Ureter (tissue), 1 donor: ENCODE measurements at places on chromosomes 12 and 14.

- DNase-seq: no peak
Observed at GRCh38 chr12:130846369-130846768, 7.3 kb upstream of the STX2 start.

- DNase-seq: no peak
Observed at GRCh38 chr14:89910691-89911009, 43.9 kb downstream of the EFCAB11 start.

DNA sequence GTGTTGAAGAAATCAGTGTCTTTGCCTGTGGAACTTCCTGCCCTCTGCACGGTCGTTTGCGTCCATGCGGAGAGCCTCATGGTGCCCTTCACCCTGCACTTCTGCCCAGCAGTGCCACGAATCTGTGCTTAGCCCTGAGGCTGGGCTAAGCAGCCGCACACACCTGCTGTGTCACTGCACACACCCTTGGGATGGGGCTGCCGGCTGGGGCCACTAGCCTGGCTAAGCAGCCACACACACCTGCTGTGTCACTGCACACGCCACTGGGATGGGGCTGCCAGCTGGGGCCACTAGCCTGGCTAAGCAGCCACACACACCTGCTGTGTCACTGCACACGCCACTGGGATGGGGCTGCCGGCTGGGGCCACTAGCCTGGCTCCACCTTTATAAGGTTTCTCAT, 188.5 kb downstream of the KIF26A start:
- DNase-seq: no peak

DNA sequence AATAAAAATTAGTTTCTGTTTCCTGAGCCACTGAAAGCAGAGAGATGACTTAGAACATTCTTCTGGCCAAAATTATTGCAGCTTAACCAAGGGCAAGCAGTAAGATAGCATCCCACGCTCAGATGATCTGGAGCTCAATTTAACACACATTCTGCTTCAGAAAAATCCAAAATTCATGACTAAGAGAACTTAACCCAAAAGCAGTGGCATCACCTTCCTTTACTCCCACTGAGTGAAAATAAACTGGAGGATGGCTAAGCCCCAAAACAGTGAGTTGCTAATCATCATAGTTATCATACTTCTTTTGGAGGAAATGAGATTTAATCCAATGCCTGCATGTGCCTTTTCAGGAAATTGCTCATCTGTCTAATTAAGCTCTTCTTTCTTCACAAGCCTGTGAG, 195.4 kb downstream of the DUSP6 start:
- no peak for DNase-seq

DNA sequence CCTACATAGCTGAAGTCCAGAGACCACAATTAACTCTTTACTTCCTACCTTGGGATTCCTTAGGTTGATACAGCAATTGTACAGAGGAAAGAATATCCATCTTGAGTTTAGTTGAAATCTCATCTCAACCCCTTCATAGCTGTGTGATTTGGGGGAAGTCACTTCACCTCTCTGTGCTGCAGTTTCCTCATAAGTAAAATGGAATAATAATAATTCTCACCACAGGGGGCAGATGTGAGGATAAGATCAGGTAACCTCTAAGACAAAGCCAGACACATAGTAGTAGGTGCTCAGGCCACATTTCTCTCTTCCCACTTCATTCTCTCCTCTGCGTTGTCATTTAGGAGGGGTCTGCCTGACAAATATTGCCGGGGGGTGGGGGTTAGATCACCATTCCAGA, 6.7 kb downstream of the FOXN4 start:
- no peak for DNase-seq

GRCh38 chr12:71218616-71219015, 60.8 kb upstream of the TSPAN8 start:
- DNase-seq: no peak

DNA sequence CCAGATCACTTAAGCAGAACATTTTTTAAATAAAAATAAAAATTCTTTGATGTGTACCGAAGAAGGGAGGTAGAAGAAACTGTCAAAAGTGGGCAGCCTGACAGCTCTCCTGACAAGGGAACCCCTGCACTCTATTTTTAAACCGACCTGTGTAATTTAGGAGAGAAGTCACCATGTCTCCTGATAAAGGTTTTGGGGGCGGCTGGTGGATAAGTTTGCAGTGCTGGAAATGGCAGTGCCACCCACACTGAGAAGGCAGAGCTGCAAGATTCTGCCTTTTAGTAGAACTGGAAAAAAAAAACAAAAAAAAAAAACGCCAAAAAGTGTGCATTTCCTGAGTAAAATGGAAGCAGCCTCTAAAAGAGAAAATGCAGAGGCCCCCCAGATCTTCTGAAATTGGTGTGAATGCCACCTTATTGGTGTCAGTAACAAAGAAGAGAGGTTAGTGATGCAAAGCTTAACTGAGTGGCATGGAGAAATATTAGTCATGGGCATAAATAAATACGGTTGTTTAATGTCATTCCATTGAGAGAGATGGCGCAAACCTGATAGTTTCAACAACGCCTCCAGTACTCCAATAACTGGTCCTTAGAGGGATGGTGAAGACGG, 24.7 kb downstream of the DUSP6 start:
- no peak for DNase-seq

DNA sequence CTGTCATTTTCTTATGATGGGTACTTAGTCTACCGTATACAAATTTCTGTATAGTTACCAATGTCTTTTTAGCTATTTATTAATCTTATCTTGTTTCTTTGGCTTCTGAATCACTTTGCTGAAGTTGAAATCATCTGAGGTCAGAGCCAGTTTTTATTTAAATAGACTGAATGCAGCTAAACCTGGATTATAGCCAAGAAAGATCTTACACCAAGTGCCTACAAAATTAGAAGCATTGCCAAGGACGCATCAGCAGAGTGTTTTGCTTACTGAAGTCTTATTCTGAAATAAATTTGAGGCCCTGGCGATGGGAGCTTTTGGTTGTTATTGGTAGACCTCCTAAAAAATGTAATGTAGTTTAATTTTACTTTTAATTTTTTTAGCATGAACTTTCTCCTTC, 128.2 kb downstream of the RGS6 start:
- no peak for DNase-seq

- DNase-seq: no peak
Observed at GRCh38 chr12:88729196-88729595, 148.9 kb upstream of the KITLG start.

GRCh38 chr12:120230326-120230973, 29.5 kb upstream of the RPLP0 start:
- DNase-seq: peak; percentile 87

DNA sequence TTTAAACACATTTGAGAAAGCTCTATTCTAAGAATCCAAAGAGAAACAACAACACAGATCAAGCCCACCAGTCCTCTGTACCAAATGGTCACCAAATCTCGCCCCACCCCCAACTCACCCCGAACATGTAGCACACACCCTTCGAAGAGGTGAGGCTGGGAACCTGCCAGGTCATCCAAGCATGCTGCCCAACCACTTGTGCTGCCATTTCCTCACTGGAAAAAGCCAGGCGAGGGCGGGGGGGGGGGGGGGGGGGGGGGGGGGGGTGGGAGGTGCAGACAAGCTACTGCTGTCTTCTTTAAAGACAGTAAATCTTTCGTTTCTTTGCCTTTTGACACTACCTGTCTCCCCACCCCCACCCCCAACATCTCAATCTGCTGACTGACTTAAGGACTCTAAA, 59.9 kb downstream of the SETD3 start:
- no peak for DNase-seq

DNA sequence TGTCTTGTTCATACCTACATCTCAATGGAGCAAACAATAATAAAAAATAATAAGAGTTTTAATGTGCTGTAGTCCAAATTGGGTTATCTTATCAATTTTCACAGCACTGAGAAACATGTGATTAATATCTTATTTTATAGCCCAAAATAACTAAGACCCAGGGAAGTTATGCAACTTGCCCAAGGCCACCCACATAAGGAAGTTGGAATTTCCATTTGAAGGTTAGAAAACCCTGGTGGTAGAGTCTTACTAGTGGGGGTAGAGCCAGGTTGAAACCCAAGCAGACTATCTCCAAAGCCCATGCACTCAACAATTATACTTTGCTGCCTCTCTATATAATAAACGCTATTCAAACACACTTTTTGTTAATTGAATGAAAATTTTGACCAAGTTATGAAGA, 270.0 kb upstream of the CAND1 start:
- no peak for DNase-seq

DNA sequence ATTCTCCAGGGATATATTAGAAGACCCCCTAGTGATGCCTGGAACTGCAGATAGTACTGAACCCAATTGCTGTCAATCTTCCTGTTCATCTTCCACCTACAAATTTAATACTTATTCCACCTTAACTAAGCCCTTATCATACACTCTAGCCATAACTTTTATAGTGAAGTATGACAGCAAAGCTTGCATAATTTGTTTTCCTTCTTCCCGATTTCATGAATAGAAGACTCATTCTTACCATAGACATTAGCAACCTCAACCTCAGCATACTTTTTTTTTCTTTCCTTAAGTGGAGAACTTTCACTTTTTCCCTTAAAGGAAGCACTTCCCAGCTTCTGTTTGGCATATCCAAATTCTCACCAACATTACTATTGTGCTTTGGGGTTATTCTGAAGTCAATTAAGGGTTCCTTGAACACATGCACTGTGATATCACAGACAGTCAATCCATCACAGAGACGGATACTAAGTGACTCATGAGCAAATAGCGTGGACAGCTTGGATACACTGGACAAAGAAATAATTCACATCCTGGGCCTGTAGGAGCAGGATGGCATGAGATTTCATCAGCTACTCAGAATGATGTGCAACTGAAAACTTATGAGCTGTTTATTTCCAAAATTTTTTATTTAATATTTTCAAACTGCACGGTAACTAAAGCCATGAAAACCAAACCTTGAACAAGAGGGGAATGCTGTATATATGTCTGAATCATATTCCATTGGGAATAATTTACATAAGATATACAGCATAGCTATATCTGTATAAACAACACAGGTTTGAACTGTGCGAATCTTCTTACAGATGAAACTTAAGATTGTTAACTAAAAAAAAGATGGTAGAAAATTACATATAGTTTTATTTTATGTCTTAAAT, 63.9 kb downstream of the SYT1 start:
- no peak for DNase-seq

DNA sequence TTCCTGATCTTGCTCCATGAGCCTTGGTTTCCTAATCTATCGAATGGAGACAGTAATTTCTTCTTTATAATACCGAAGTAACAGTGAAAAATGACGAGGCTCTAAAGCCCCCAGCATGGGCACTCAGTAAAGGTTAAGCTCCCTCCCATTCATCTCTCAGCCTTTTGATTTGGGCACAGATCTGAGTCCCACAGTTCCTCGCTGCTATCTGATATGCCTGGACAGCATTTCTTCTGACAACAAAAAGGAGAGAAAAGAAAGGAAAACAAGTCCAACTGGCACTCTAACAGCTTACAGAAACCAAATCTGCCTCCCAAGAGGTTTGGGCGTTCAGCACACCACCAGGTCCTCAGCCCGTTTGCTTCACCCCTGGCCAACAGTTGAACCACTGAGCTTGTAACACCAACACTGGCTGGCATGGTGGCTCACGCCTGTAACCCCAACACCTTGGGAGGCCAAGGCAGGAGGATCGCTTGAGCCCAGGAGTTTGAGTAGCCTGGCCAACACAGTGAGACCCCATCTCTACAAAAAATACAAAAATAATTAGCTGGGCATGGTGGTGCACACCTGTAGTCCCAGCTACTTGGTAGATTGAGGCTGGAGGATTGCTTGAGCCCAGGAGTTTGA, 19.5 kb downstream of the CCDC88C start:
- no peak for DNase-seq

DNA sequence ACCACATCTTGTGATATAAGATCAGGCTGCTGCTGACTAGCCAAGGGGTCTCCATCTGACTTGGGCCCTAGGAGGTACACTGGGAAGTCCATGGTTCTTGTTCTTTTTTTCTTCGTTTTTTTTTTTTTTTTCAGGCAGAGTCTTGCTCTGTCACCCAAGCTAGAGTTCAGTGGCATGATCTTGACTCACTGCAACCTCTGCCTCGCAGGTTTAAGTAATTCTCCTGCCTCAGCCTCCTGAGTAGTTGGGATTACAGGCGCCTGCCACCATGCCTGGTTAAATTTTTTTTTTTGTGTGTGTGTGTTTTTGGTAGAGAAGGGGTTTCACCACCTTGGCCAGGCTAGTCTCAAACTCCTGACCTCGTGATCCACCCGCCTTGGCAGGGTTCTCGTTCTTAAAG, 178.2 kb downstream of the RMST start:
- DNase-seq: no peak

GRCh38 chr14:24436355-24437019, 6.1 kb downstream of the SDR39U1 start:
- DNase-seq: no peak

GRCh38 chr14:77302926-77303325, 17.8 kb downstream of the POMT2 start:
- DNase-seq: no peak

DNA sequence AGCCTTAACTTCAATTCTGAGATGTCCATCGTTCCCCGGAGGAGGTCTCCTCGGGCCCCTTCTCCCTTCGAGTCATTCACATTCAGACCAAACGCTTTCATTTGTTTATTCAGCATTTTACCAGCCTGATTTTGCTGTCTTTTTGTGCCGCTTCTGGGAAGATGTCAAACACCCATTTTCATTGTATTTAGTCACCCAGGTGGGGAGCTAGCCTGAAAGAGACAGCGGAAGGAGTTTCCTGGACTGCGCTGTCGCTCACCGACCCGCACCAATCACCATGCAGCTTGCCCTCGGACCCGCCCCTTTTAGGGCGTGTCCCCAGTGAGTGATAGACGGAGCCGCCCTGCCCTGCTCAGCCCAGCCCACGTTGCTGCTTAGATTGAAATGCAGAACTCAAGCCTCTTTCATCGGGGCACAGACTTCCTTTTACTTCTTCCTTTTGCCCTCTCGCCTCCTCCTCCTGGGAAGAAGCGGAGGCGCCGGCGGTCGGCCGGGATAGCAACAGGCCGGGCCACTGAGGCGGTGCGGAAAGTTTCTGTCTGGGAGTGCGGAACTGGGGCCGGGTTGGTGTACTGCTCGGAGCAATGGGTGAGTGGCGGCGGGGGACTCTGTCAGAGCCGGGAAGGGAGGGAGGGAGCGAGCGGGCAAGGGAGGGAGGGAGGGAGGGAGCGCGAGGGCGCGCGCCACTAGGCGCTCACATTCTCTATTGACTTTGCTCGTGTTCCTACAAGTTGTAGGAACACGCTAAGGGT, at the start of gene PAX9:
Gene PAX9, plus strand, starts transcription at position 355 of the 752 bp plus-strand sequence. Its CDS starts 230 bp downstream, at position 585.
- DNase-seq: peak; percentile 86

- no peak for DNase-seq
Observed at GRCh38 chr12:59980476-59980875, 384.6 kb downstream of the SLC16A7 start.
